ENCODE measurements at places on chromosomes 6 and 20.

GRCh38 chr6:7550433-7550801 lies 8.9 kb downstream of the DSP start:
- no peak for DNase-seq

- DNase-seq: no peak
These were observed 266.0 kb downstream of the TSHZ2 start for GRCh38 chr20:53238121-53238660.

DNA sequence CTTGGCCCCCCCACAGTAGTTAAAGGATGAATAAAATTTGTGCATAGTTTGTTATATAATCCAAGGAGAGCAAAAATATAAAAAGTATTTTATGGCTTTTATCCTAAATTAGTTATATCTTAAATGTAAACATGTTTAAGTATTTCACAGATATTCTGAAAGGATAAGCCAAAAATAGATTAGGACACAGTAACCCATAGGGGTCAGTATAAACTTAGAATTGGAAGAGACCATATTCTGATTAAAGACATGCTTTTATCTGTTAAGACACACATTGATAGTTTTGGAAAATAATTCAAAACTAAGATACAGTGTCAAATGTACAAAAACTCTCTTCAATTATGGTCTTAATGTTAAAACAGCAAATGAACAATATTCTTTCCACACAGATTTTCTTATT lies 4.5 kb upstream of the SERINC1 start:
- no peak for DNase-seq

DNA sequence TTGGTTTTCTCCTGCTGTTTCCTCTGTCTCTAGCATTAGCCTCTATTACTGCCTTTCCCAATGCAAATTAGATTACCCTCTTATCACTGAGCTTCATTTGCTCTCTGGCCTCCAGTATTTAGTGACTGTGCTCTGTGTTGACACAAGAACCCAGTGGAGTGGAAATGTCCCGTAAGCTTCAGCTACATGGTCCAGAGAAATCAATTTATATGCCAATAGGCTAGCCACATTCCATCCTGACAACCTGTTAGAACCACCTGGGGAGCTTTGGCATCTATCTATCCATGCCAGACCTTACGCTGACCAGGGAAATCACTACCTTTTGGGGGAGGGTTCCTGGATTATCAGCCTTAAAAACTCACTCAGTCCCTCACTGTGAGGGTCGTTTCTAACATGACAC lies 459.6 kb downstream of the UTRN start:
- no peak for DNase-seq

GRCh38 chr6:160030103-160030502 lies 61.2 kb downstream of the IGF2R start:
- DNase-seq: no peak

- DNase-seq: no peak
These were observed 25.6 kb upstream of the ADGRG6 start for GRCh38 chr6:142276256-142276655.

DNA sequence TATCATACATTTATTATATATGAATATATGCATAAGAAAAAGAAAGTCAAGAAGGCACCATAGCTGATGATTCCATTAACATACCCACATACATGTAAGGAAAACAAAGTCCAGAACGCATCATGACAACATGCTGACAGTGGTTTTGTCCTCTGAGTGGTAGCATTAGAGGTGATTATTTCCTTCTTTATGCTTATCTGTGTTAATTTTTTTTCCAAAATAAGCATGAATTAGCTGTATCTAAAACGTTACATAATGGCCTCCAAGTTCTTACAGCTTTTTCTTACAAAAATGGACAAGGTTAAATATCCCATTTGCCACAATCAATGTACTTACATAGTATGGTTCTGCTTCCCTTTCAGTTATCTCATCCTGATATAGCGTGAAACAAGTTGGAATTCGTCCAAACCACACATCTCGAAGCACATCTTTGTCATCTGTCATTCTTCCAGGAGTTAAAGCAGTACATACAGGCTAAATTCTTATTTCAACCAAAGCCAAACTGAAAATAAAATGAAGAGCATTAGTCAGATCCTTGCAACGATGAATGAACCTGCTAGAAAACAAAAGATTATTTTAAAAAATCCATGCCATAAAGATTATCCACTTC lies 9.7 kb downstream of the ATG5 start:
- no peak for DNase-seq

- no peak for DNase-seq
These were observed 609.8 kb downstream of the RFPL4B start for GRCh38 chr6:112956696-112957535.

- DNase-seq: no peak
These were observed 110.4 kb downstream of the RIN2 start for GRCh38 chr20:19868441-19868840.

GRCh38 chr6:11682561-11682975 lies 96.0 kb downstream of the ADTRP start:
- DNase-seq: no peak

- DNase-seq: no peak
These were observed 175.8 kb downstream of the TBC1D32 start for GRCh38 chr6:121158438-121158837.

- DNase-seq: no peak
These were observed 139.7 kb downstream of the TRDN start for GRCh38 chr6:123497025-123497424.

- DNase-seq: no peak
These were observed 75.9 kb upstream of the GATA5 start for GRCh38 chr20:62551407-62552323.

DNA sequence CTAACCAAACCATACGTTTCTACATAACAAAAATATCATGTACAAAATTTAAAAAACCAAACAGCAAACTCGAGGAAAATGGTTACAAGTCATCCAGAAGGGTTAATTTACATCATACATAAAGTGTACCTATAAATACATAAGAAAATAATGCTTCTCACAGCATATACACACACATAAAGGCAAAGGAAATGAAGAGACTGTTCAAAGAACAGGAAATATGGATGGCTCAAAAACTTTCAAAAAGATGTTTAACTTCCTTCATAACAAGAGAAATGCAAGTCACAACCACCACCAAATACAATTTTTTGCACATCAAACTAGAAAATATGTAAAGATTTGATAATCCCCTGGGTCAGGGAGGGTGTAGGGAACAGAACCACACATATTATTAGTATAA lies 7.5 kb downstream of the SLC22A23 start:
- no peak for DNase-seq

DNA sequence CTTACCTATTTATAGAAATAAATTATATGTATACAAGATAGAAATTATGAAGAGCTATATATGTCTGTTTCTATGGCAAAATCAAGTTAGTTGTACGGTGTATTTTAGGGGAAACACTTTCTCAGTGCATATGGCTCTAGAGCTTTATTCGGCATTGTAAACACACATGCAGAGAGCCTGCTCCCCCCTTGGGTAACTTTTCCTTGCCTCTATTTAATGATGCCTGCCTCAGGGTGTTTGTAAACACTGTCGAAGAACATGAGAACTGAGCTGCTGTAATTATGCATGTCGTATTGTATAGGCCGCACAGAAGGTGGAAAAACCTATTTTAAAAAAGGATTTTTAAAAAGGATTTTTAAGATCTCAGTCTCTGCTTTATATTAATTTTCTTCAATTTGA lies 133.4 kb downstream of the FNDC1 start:
- no peak for DNase-seq

GRCh38 chr6:5104667-5105066 lies 19.5 kb downstream of the PPP1R3G start:
- no peak for DNase-seq

DNA sequence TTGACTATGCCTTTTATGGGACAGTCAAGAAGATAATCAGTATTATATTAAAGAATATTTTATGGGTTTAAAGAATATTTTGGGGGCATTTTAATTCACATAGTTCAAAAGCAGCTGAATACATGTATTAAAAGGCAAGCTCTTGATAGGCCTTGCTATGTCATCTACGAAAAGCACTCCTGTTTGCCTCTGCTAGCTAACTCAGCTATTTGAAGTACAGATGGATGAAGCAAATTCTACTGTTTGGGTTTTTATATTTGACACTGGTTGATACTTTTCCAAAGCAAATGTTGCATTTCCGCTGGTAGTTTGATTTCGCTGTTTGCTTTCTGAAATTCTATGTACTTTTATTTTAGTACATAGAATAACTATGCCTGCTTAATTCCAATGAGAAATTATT lies 47.0 kb downstream of the SLC22A3 start:
- no peak for DNase-seq

- no peak for DNase-seq
These were observed 136.9 kb upstream of the SALL4 start for GRCh38 chr20:51939259-51939585.
